ENCODE measurements at places on chromosomes 1 and 21. TPM values are rescaled to one million over a fixed set of nuclear protein-coding genes. Genes with fewer than 3 reads are reported as not detected.

Gene LRRIQ3
- total RNA-seq: 0.21 TPM

Gene TEX38
- not detected for total RNA-seq

Gene TMEM125
- total RNA-seq: 0.10 TPM

Gene KRTAP12-2
- not detected for total RNA-seq

Gene PRRX1
- not detected for total RNA-seq

Gene PLA2G2D
- total RNA-seq: not detected

Gene OR2M3
- total RNA-seq: not detected

Gene ADORA1
- not detected for total RNA-seq

Gene TMEM240
- total RNA-seq: not detected

Gene GJA5
- total RNA-seq: under 0.01 TPM

Gene SH2D2A
- total RNA-seq: 19.1 TPM

Gene CACNA1S
- total RNA-seq: not detected

Gene LHX8
- total RNA-seq: not detected

Gene BCAN
- total RNA-seq: not detected

Gene IQCC
- total RNA-seq: 0.52 TPM

Gene CD1D
- 13.9 TPM for total RNA-seq

Gene KRTAP24-1
- total RNA-seq: not detected

Gene CLEC20A
- total RNA-seq: 0.21 TPM

Gene REG4
- total RNA-seq: 0.52 TPM

Gene DENND2D
- 49.5 TPM for total RNA-seq

Gene CATSPERE
- total RNA-seq: 0.94 TPM

Gene PDZK1
- 0.10 TPM for total RNA-seq

Gene TRABD2B
- not detected for total RNA-seq

Gene CYYR1
- 0.10 TPM for total RNA-seq

Gene PGLYRP4
- not detected for total RNA-seq

Gene KCNJ6
- under 0.01 TPM for total RNA-seq

Gene KRTAP21-2
- not detected for total RNA-seq

Gene DDAH1
- 0.21 TPM for total RNA-seq

Gene PLA2G2F
- not detected for total RNA-seq

Gene MPL
- 2.3 TPM for total RNA-seq

Gene HPDL
- not detected for total RNA-seq

Gene CYP4A11
- total RNA-seq: not detected

Data from mononuclear cell (primary cell).